ENCODE measurements at places on chromosomes 1 and 21. TPM values are rescaled to one million over a fixed set of nuclear protein-coding genes. Genes with fewer than 3 reads are reported as not detected.

GRCh38 chr1:244054924-244055263 is 3.8 kb downstream of the ZBTB18 start:
- DNase-seq: no peak

The ERRFI1 gene
- 76.1 TPM for total RNA-seq

The FCRL1 gene
- 0.28 TPM for total RNA-seq

DNA sequence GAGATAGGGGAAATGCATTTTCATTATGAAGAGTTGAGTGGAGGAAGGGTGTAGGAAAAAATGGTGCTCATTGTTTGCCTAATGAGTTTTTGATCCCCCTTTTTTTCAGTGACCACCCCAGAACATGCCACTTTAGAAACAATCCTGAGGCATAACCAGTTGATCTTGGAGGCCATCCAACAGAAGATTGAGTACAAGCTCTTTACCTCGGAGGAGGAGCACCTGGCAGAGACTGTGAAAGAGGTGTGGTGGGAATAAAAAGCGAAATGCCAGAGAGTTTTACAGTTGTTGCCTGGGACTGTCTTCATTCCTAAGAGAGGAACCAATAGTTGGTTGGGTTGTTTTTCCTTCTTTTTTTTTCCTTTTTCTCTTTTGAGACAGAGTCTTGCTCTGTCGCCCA is 54.3 kb upstream of the EPHA8 start:
- DNase-seq: no peak

DNA sequence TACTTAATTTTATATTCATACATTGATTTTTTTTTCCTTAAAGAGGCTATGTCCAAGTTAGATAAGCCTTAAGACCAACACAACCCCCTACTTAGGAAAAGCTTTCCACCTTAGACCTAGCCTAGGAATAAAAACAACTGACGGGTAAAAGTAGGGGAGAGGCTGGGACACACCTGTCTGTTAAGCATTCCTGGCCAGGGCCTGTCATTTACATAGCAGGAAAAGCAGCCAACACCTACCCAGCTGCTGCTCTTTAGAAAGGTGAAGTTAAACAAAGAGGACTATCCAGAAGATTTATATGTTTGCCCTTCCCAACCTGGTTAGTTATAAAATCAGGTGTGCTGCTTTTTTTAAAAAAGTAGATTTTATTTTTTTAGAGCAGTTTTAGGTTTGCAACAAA is 29.1 kb upstream of the SAMD13 start:
- peak; percentile 84 for DNase-seq

Data from HT-29 (cell line).